Stimulated activated CD4-positive, alpha-beta T cell treated with anti-CD3 and anti-CD28 coated beads, Interleukin-15, amount 100 ng/mL, for 1 hour (primary cell): ENCODE measurements at places on chromosomes 7 and 10.

GRCh38 chr7:46492466-46492865 lies 571.4 kb upstream of the IGFBP3 start:
- no peak for DNase-seq

GRCh38 chr7:62361-63116 lies 129.8 kb upstream of the FAM20C start:
- DNase-seq = no peak

DNA sequence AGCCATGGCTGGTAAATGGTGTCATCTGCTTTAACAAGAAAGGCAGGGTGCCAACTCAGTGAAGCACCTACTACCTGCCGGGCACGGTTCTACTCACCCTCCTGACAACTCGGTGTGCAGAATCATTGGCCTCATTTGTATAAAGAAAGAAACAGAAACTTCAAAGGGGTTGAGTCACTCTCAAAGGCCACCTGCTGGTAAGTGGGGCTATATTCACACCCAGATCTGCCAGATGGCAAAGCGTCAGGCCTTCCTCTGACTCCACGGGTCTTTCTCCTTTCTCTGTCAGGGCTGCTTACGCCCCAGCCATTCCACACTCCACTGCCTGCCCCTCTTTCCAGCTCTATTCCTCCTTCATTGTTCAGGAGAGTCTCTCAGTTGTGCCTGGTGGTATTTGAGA lies 309.2 kb downstream of the GFRA1 start:
- DNase-seq = no peak

- DNase-seq = no peak
These were observed 161.3 kb downstream of the KLF6 start for GRCh38 chr10:3623746-3624145.

DNA sequence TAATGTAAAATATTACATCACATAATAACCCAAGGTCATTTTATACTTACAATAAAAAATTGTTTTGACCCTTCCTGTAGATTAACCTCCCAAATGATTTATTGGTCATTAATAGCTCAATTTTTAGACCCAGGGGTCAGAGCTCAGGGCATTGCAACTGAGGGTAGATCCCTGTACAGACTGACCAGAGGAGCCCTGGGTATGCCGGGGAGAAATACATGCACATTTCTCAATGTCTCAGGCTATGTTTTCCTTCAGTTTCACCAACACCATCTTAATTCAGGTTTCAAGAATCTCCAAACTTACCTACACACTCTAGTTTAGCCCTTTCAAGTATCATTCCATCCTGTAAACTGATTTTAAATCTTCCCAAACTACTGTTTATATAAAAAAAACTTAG lies 46.2 kb downstream of the CALD1 start:
- DNase-seq = no peak

GRCh38 chr7:4361774-4362173 lies 320.3 kb upstream of the FOXK1 start:
- no peak for DNase-seq

DNA sequence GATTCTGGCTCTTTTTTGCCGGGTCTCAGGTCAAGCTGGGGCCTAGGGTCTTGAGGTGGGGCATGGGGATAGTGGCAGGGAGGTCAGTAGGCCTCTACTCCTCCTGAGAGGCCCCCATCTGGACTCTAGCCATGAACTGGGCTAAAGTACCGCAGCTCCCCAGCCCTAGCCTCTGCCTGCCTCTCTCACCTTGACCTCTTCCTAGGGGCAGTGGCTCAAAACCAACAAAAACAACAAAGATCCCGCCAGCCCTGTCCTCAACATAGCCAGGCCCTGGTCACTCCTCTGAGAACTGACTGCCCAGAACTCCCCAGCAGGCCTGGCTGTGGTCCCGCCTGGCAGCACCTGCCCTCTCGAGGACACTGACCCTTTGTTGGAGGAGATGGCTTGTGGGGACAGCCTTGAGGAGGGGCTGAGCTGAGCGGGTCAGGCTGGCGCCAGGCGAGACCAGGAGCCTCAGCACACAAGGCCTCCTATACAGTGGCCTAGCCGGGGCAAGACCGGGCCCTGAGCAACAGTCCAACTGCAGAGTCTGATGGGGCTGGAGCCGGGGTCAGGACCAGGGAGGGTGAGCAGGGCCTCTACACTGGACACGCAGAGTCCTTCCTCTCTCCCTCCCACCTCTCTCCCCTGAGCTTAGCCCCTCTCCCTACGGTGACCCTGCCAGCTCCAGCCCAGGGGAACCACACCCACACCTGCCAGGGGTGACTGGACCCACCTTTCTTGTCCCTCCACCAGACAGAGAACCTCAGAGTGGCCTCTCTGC lies 11.6 kb upstream of the PPIF start:
- DNase-seq = no peak

DNA sequence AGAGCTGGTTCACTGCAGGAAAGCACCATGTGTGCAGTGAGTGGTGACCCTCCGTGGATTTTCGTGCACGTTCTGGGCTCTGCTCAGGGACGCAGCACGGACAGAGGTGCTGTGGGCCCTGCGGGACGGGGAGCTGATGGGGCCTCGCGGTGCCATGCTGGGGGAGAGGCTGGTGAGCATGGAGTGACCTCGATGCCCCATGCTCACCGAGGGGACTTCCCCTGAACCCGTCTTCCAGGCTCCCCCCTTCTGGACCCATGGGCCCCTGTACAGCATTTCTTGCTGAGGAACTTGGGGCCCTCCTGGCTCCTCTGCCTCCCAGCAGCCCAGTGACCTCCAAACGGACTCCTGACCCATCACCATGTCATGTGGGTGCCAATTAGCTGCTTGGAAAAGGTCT lies 253.7 kb downstream of the DNAJB6 start:
- no peak for DNase-seq

DNA sequence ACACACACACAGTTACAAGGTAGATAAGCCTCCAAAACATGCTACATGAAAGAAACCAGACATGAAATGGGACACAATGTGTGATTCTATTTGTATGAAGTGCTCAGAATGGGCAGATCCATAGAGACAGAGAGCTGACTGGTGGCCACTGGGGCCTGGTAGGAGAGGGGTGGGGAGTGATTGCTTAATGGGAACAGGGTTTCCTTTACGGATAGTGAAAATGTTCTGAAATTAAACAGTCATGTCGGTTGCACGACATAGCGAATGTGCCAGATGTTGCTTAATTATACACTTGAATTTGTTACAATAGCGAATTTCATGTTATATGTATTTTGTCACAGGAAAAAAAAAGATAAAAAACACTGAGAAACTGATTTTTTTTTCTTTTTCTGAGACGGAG lies 122.3 kb downstream of the SPDYE5 start:
- DNase-seq = no peak

GRCh38 chr10:58567652-58568051 lies 55.0 kb downstream of the BICC1 start:
- DNase-seq = no peak

DNA sequence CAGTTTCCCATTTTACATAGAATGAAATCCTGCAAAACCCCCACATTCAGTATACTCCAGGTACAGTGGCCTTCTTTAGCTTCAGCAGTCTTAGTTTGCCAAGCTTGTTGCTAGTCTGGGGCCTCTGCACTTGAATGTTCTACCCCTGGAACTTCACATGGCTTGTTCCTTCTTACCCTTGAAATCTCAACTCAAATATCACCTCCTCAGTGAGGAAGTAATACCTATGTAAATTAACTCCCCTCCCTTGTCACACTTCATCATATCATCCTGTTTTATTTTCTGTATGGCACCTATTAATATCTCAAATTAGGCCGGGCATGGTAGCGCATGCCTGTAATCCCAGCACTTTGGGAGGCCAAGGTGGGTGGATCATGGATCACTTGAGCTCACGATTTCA lies 163.8 kb upstream of the KAT6B start:
- no peak for DNase-seq

GRCh38 chr7:155141562-155141961 lies 71.4 kb downstream of the HTR5A start:
- no peak for DNase-seq

DNA sequence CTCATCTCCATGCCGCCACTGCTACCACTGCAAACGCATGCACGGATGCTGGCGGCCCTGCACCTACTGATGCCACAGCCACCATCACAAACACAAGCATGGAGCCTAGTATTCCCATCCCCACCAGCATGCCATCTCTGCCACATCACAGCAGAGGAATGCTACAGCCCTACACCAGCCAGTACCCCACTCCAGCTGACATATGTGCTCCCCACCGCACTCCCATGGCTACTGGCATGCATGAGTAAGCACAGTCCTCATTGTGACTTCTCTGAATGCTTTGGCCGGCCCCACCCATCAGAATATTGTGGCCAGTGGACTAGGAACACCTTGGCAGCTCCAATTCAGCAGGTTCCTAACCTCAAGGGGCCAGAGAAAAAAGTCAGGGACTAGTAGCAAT lies 705.5 kb downstream of the POM121L12 start:
- no peak for DNase-seq

- no peak for DNase-seq
These were observed 46.6 kb upstream of the GRID1 start for GRCh38 chr10:86413046-86413728.

GRCh38 chr10:78115135-78115853 lies 81.6 kb downstream of the RPS24 start:
- no peak for DNase-seq

- DNase-seq = no peak
These were observed 786.1 kb downstream of the CNTNAP2 start for GRCh38 chr7:146902728-146903127.

GRCh38 chr10:76946270-76946669 lies 691.3 kb downstream of the KCNMA1 start:
- no peak for DNase-seq

DNA sequence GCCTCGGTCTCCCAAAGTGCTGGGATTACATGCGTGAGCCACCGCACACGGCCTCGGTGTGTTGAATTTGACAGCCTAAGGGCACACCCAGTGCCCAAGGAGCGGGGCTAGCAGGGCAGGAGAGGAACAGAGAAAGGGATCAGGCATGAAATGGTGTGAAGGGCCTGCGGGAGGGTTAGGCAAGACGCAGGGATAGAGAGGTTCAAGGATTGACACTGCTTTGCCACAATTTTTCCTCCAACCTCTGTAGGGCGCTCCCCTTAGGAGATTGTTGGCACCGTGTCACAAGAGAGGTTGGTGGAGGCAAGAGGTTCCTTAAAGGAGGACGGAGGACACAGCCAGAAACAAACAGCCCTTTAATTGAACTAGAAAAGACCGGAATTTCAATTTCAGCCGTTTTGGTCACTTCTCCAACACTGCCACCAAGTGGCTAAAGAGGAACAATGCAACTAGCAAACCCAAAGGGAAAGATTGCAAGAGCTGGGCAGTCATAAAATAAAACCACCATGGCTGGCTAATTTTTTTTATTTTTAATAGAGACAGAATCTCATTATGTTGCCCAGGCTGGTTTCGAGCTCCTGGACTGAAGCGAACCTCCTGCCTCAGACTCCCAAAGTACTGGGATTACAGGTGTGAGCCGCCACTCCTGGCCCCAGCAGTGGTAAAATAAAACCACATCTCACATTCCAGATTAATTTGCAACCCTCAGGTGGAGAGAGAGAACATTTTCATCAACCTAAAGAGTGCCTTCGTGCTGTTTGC lies 6.9 kb upstream of the CREB3L2 start:
- no peak for DNase-seq

DNA sequence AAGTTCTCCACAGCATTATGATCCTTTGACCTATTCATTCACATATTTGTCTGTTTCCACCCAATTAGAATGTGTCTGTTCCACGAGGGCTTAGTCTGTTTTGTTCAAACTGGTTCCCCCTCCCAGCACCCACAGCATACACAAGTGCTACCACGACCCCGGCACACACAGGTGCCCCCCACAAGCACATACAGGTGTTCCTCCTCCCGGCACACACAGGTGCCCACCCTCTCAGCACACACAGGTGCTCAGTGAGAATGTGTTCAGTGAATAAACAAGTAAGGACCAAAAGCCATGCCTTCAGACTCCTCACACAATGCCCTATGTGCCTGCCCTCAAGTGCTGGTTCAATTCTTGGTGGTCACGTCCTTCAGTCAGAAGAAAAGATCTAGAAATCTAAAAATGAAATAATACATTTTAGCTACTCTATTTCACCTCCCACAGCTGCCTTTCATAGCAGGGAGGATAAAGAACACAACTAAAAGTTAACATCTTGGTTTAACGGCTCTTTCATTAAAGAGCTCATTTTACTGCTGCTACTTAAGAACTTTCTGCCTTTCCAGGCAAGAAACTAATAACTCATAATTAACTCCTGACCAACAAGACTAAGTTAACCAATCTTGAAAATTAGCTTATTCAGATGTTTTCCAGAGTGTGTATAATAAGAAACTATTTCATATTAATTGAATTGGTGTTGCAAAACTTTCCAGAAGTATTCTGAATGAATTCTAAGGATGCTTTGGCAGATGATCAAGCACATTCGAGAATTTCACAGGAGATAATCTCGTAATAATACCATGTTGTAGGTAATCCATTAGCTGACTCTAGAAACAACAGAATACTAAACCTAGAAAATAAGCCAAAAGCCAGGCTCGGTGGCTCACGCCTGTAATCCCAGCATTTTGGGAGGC lies 2.3 kb downstream of the DNMBP start:
- no peak for DNase-seq

DNA sequence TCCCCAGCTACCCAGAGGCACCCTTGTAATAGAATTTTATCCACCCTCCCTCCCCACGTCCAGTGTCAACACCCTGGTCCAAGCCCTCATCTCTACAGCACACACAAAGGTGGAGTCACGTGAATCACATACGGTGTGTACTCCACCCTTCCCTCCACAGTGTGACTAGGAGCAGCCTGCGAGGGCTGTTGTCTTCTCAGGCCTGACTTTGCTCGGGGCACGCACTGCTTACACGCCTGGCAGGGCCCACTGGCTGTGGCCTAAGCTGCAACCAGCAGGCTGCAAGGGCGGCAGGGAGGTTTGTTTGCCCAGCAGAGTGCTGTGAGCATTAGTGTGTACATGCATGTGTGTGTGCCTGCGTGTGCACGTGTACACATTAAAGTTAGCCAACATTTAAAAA lies 93.7 kb downstream of the COBL start:
- DNase-seq = no peak

DNA sequence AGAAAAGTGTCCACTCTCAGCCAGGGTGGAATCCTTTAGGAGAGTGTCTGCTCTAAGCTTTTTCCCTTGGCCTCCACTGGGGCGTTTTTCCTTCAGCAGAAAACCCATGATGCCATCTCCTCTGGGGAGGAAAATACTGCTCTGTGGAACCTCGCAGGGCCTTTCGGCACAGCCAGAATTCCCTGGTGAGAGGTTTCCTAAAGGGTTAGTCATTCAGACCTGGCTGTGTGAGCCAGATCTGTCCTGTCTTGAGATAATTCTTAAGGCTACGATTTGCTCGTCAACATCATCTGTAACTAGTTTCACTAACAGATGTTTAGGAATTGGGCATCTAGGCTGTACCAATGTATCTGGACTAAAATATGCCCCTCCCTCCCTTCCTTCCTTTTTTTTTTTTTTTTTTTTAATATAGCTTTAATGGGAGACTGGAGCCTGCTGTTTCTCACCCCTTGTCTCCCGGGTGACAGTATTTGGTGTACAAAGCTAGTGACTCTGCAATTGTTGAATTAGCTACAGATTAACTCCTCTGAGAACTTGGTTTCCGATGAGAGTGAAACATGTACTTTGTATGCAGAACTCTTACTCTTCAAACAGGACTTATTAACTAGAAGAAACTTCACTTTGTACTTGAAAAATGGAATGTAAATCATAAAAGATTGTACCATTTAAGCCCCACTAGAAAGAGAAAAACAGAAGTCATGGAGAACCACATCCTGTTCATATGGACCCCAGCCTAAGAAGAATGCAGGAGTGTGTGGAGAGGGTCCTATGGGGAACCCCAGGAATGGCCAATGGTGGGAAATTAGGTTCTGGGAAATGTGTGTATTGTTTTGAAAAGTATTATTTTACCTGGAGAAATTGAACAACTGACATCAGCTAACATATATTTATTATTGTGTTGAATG lies 230.9 kb downstream of the CAMK1D start:
- no peak for DNase-seq

GRCh38 chr7:131945957-131946544 lies 389.6 kb upstream of the PODXL start:
- DNase-seq = no peak
